CD8-positive, alpha-beta memory T cell (primary cell): ENCODE measurements at places on chromosomes 6 and 20. TPM values are rescaled to one million over a fixed set of nuclear protein-coding genes. Genes with fewer than 3 reads are reported as not detected.

The EYA2 gene
- total RNA-seq = not detected

DNA sequence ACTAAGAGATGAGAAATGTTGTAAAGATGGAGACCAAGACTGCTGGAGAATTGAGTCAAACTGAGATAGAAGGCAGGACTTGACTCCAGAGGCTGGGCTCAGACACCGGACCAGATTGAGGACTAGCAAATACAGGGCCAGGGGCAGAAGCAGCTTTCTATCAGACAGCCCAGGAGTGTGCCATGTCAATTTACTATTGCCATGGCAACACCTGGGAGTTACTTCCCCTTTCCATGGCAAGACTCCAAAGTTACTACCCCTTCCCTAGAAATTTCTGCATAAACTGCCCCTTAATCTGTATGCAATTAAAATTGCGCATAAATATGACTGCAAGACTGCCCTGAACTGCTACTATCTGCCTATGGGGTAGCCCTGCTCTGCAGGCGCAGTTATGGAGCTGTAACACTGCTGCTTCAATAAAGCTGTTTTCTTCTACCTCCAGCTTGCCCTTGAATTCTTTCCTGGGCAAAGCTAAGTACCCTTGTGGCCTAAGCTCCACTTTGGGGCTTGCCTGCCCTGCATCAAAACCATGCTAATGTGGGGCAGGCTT lies 90.1 kb upstream of the EDN1 start:
- H3K27me3 ChIP-seq = peaks cover 7% of the 10 kb centered on the region
- H3K27ac ChIP-seq = no peak overlapping the region
- DNase-seq = no peak

DNA sequence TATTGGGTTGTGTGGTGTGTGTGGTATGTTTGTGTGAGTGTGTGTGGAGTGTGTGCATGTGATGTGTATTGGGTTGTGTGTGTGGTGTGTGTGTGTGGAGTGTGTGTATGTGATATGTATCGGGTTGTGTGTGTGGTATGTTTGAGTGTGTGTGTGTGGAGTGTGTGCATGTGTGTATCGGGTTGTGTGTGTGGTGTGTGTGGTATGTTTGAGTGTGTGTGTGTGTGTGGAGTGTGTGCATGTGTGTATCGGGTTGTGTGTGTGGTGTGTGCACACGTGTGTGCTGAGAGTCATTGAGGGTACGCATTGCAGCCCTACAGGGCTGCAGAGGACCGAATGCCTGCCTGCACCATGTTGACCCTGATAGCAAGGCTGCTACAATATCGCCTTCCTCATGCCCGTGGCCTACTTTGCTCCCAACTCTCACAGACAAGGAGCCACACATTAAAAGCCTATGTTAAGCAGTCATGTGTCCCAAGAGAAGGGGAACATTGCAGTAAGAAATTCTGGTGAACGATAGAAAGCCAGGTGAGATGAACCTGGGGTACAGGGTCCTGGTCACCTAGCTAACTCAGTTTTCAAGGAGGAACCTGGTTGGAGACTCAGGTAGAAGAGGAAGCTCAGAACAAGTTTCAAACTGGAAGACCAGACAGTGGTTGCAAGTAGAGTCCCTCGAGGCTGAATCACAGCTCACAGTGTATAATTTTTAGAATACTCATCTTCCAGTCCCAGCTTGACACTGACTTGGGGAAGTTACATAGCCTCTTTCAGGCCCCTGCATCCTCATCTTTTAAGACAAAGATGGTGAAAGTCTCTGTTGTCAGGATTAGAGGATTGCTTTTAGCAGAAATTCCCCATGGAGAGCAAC lies 45.7 kb upstream of the TMEM170B start:
- H3K27me3 ChIP-seq = no peaks in the 10 kb centered on the region
- no peaks in the 10 kb centered on the region for H3K4me1 ChIP-seq
- H3K27ac ChIP-seq = no peak overlapping the region
- no peaks in the 10 kb centered on the region for H3K36me3 ChIP-seq

The FRK gene
- 0.07 TPM for total RNA-seq

DNA sequence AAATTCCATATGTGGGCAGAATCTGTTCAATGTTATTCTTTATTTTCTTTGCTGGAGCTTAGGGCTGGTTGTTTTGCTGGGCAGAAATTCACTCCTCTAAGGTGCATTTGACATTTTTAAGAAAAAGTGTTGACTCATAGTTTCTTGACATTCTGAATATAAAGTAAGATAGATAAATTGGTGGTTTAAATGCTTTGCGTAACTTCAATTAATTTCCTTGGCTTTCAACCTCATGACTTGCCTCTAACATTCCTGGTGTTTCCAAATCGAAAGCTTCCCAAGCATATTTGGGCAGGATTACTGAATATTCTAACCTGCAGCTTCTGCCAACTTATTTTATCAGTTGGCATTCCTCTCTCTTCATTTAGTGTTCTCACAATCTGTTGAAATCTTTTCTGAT lies 718.7 kb upstream of the ADGRB3 start:
- no peaks in the 10 kb centered on the region for H3K27me3 ChIP-seq
- no peaks in the 10 kb centered on the region for H3K4me1 ChIP-seq
- no peak overlapping the region for H3K4me3 ChIP-seq
- H3K36me3 ChIP-seq = no peaks in the 10 kb centered on the region
- no peak for DNase-seq
- no peak overlapping the region for H3K27ac ChIP-seq

- H3K27ac ChIP-seq = no peak overlapping the region
- no peaks in the 10 kb centered on the region for H3K4me1 ChIP-seq
- no peak for DNase-seq
- H3K27me3 ChIP-seq = no peaks in the 10 kb centered on the region
- H3K36me3 ChIP-seq = no peaks in the 10 kb centered on the region
- H3K4me3 ChIP-seq = no peak overlapping the region
Measured at GRCh38 chr6:139882234-139882633, 507.8 kb upstream of the CITED2 start.

- no peaks in the 10 kb centered on the region for H3K36me3 ChIP-seq
- no peak overlapping the region for H3K27ac ChIP-seq
- no peaks in the 10 kb centered on the region for H3K4me1 ChIP-seq
- no peak overlapping the region for H3K4me3 ChIP-seq
Measured at GRCh38 chr20:60171738-60172137, 213.5 kb downstream of the CDH26 start.

GRCh38 chr20:1163653-1164052 lies 21.1 kb downstream of the TMEM74B start:
- no peaks in the 10 kb centered on the region for H3K4me1 ChIP-seq
- no peak for DNase-seq
- H3K27ac ChIP-seq = no peak overlapping the region
- H3K36me3 ChIP-seq = peaks cover 54% of the 10 kb centered on the region
- no peak overlapping the region for H3K4me3 ChIP-seq

- H3K27me3 ChIP-seq = no peaks in the 10 kb centered on the region
- H3K27ac ChIP-seq = no peak overlapping the region
- DNase-seq = no peak
- no peak overlapping the region for H3K4me3 ChIP-seq
- H3K4me1 ChIP-seq = peaks cover 13% of the 10 kb centered on the region
Measured at GRCh38 chr6:33080127-33081089, 4.6 kb downstream of the HLA-DPB1 start.

DNA sequence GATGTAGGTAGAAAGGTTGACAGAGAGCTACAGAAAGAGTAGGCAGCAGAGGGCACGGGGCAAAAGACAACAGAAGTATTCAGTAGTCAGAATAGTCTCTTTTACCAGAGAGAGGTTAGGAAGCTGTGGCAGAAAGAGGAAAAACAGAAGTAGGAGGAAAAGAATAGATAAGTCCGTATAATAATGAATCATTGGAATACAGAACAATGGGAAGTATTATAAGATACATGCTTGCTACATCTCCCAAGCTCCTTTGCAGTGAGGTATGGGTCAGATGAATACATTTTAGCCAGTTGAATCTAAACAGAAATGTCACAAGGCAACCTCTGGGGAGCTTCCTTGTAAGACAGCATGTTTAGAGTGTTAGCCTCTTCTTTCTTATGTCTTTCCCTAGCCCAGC lies 570.5 kb upstream of the CITED2 start:
- H3K27ac ChIP-seq = no peak overlapping the region
- H3K4me3 ChIP-seq = no peak overlapping the region
- H3K36me3 ChIP-seq = no peaks in the 10 kb centered on the region
- H3K4me1 ChIP-seq = no peaks in the 10 kb centered on the region
- H3K27me3 ChIP-seq = peaks cover 5% of the 10 kb centered on the region
- no peak for DNase-seq

GRCh38 chr6:158831571-158831970 lies 12.4 kb upstream of the EZR start:
- DNase-seq = no peak
- no peaks in the 10 kb centered on the region for H3K4me1 ChIP-seq
- no peak overlapping the region for H3K27ac ChIP-seq
- H3K36me3 ChIP-seq = no peaks in the 10 kb centered on the region
- no peak overlapping the region for H3K4me3 ChIP-seq

The TFAP2A gene
- not detected for total RNA-seq

The EYA4 gene
- not detected for total RNA-seq

The MRAP2 gene
- not detected for total RNA-seq

DNA sequence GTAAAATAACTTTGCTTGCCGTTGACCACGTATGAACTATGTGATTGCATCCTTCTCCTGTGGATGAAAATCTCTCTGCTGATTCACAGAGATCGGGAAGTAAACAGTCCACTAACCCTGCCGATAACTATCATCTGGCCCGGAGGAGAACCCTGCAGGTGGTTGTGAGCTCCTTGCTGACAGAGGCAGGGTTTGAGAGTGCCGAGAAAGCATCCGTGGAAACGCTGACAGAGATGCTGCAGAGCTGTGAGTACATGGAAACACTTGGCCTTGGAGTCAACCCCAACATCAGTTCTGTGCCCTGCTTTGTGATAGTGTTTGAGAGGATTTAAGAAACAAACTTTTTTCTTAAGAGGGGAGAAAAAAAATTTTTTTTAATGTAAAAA lies 937 bp downstream of the TAF8 start:
- peak overlapping the region; percentile 82 for H3K27ac ChIP-seq
- peak overlapping the region; percentile 79 for H3K4me3 ChIP-seq
- no peaks in the 10 kb centered on the region for H3K27me3 ChIP-seq
- DNase-seq = no peak
- H3K4me1 ChIP-seq = peaks cover 51% of the 10 kb centered on the region

- H3K4me3 ChIP-seq = peak overlapping the region; percentile 90
- no peak for DNase-seq
- no peaks in the 10 kb centered on the region for H3K27me3 ChIP-seq
- H3K36me3 ChIP-seq = no peaks in the 10 kb centered on the region
- peaks cover 45% of the 10 kb centered on the region for H3K4me1 ChIP-seq
Measured at GRCh38 chr6:26126394-26127235, 39.4 kb downstream of the HFE start.

The LRRC1 gene
- 2.4 TPM for total RNA-seq

The SPAG4 gene
- 2.1 TPM for total RNA-seq

The FAM83D gene
- 13.2 TPM for total RNA-seq

The ABHD16A gene
- 37.0 TPM for total RNA-seq

GRCh38 chr20:58102261-58102660 lies 126.2 kb downstream of the ANKRD60 start:
- H3K27me3 ChIP-seq = no peaks in the 10 kb centered on the region
- H3K4me1 ChIP-seq = no peaks in the 10 kb centered on the region
- DNase-seq = no peak
- no peak overlapping the region for H3K4me3 ChIP-seq

The TSPO2 gene
- total RNA-seq = not detected

DNA sequence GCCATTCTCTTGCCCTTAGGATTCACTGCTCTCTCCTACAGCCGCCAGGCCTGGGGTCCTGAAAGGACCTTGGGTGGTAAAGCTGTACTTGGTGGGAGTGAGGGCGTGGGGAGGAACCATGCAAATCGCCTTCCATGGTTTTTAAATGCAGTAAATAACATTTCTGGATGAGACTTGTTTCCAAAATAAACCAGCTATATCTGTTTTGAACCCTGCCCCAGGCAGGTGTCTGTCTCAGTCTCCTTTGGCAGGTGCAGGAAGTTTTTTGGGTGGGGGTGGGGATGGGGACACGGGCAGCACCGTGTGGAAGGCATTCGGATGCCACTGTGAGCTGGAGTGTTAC lies 14.3 kb downstream of the ITPA start:
- DNase-seq = no peak
- H3K27ac ChIP-seq = no peak overlapping the region
- no peak overlapping the region for H3K4me3 ChIP-seq
- H3K36me3 ChIP-seq = peaks cover 8% of the 10 kb centered on the region
- H3K4me1 ChIP-seq = peaks cover 12% of the 10 kb centered on the region
- no peaks in the 10 kb centered on the region for H3K27me3 ChIP-seq

- no peak for DNase-seq
- H3K36me3 ChIP-seq = peaks cover 11% of the 10 kb centered on the region
- peak overlapping the region; percentile 21 for H3K27ac ChIP-seq
Measured at GRCh38 chr6:136564180-136564579, 14.0 kb upstream of the MAP7 start.

- no peak for DNase-seq
- no peak overlapping the region for H3K27ac ChIP-seq
- H3K4me1 ChIP-seq = no peaks in the 10 kb centered on the region
- no peak overlapping the region for H3K4me3 ChIP-seq
- no peaks in the 10 kb centered on the region for H3K27me3 ChIP-seq
- no peaks in the 10 kb centered on the region for H3K36me3 ChIP-seq
Measured at GRCh38 chr6:1802491-1803395, 193.0 kb downstream of the FOXC1 start.

The RIMS1 gene
- total RNA-seq = not detected

GRCh38 chr6:101730954-101731353 lies 337.4 kb downstream of the GRIK2 start:
- no peaks in the 10 kb centered on the region for H3K36me3 ChIP-seq
- no peak for DNase-seq
- no peaks in the 10 kb centered on the region for H3K4me1 ChIP-seq
- H3K27me3 ChIP-seq = no peaks in the 10 kb centered on the region
- H3K4me3 ChIP-seq = no peak overlapping the region
- no peak overlapping the region for H3K27ac ChIP-seq

- no peaks in the 10 kb centered on the region for H3K36me3 ChIP-seq
- no peak overlapping the region for H3K27ac ChIP-seq
Measured at GRCh38 chr6:158205169-158205944, 37.2 kb downstream of the GTF2H5 start.

DNA sequence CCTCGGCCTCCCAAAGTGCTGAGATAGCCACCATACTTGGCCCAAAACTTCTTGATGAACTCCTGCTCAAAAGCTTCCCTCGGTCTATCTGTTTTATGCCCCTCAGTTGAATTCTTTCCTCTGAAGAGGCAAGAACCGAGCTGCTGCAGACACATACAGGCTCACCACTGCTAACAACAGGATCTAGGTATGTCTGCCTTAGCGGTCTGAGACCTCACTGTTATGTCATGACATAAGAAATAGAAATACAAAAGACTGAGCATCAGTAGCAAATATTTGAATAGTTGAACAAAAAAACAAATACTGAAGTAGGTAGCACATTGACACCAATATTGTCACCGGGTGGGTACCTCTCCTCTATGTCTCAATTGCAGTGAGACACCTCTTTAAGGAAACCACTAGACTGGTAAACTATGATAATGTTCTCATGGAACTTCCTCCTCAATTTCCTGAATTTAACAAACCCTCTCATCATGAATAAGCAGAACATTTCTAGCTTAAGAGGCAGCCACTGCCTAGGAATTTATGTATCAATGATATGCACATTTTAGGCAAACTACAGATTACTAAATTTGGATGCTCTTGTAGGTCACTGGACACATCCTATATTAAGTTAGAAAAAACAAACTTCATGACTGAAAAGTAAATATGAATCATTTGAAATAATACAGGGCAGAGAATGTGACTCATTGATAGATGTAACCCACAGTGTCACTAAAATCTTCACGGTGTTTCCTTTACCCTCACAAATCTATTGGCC lies 9.4 kb upstream of the STXBP5 start:
- H3K27me3 ChIP-seq = no peaks in the 10 kb centered on the region
- no peak overlapping the region for H3K27ac ChIP-seq
- H3K4me1 ChIP-seq = no peaks in the 10 kb centered on the region
- H3K36me3 ChIP-seq = no peaks in the 10 kb centered on the region
- no peak for DNase-seq
